Cardiac septum (tissue), 1 donor: ENCODE measurements at places on chromosomes 11 and 22. TPM values are rescaled to one million over a fixed set of nuclear protein-coding genes. Genes with fewer than 3 reads are reported as not detected.

The TSSK2 gene
- not detected for total RNA-seq

The SEPTIN5 gene
- 191 TPM for total RNA-seq

The TMEM191B gene
- total RNA-seq: 0.62 TPM

The POTEH gene
- total RNA-seq: not detected

The CEP126 gene
- total RNA-seq: 1.5 TPM

- DNase-seq: no peak
Observed at GRCh38 chr11:82989628-82990404, 81.9 kb downstream of the RAB30 start.

GRCh38 chr11:57237204-57237681 lies at the start of gene APLNR:
APLNR (minus strand) TSS chr11:57237250; CDS start chr11:57237004, 246 bp downstream.
- DNase-seq: no peak

DNA sequence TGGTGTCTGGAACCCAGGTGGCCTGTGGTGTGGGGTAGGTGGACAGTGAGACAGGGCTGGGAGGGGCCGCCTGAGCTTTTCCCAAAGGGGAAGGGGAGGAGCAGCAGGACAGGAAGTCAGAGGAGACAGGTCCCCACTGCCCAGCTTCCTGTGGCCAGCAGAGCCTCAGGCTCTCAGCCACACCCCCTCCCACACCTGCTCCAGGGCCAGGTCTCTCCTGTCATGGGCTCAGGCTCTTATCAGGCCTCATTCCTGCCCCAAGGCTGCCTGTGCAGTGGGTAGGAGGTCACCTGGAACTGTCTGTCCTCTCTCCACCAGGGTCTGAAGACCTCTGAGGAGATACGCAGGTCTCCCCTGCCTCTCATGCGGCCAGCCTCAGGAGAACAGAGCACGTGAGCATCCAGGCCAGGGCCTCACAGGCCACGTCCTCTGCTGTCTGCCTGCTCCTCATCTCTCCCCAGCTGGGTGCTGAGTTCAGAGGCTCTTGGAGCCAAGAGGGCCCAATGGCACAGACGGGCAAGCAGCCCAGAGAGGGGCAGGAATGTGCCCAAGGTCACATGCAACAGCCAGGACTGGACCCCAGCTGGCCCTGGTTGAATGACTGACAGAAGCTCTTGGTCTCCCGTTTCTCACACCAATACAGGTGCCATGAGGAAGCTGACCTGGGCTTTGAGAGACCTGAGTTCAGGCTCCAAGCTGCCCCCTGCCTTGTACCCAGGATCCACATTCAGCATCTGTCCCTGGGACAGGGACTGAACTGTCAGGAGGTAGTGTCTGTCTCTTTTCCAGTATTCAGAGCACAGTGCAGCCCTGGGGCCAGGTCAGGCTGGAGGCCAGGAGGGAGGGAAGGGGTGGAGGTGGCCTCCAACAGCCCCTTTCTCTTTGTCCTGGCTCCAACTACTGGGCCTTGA lies 16.7 kb downstream of the STARD10 start:
- DNase-seq: peak; percentile 85

DNA sequence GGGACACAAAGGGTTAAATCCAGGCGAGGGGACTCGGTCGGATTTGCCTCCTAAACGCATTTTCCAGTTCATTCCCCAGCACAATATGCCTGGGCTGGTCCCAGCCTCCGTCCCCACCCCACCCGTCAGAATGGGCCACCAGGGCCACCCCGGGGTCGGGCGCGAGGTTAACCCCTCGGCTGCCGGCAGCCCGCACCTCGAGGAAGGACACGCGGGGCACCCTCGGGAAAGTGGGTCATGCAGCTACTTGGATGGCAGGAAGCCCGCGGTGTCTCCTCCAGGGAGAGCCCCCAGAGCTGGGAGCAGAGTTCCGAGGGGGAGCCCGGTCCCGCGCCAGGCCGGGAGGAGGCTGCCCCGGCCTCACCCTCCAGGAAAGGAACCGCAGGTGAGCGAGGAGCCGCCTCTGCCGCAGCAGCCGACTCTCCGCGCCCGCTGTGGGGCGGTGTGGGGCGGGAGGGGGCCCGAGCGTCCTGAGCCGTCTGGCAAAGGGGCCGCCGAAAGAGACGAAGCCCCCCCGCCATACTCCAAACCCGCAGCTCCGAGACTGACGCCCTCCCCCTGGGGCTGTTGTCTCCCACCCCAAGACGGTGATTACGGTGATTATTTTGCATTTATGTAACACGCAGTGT lies 1.4 kb downstream of the NECTIN1 start:
- DNase-seq: peak; percentile 80

DNA sequence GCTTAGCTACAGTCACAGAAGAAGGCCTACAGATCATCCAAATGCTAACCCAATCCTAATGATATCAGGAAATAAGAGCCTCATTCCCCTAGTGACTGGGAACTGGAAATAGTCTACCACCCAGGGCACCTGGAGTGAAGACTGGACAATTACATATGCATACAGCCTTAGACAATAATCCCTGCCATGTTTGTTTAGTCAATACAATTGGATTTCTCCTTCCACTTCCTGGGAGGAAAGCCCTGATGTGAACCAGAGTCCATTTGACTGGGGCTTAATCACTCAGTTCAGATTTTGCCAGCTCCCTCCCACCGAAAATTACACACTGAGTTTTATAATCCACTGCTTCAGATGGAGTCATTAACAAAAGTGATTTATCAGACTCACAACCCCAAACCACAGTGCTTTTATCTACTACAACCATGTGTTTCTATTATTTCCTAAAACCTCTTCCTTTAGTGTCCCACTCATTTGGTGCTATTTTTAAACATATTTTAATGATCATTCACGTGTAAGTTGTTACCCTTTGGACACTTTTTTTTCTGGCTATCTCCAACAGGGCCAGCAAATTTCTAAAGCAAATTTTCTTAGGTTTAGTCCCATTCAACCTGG lies 29.9 kb downstream of the CWF19L2 start:
- DNase-seq: no peak

DNA sequence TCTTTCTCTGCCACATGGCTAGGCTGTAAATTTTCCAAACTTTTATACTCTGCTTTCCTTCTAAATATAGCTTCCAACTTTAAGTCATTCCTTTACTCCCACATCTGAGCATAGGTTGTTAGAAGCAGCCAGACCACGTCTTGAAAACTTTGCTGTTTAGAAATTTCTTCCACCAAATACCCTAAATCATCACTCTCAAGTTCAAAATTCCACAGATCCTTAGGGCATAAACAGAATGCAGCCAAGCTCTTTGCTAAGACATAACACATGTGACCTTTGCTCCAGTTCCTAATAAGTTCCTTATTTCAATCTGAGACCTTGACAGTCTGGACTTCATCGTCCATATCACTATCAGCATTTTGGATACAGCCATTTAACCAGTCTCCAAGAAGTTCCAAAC lies 749.9 kb downstream of the METTL15 start:
- no peak for DNase-seq

- DNase-seq: no peak
Observed at GRCh38 chr11:57681168-57681567, 13.3 kb downstream of the ZDHHC5 start.

DNA sequence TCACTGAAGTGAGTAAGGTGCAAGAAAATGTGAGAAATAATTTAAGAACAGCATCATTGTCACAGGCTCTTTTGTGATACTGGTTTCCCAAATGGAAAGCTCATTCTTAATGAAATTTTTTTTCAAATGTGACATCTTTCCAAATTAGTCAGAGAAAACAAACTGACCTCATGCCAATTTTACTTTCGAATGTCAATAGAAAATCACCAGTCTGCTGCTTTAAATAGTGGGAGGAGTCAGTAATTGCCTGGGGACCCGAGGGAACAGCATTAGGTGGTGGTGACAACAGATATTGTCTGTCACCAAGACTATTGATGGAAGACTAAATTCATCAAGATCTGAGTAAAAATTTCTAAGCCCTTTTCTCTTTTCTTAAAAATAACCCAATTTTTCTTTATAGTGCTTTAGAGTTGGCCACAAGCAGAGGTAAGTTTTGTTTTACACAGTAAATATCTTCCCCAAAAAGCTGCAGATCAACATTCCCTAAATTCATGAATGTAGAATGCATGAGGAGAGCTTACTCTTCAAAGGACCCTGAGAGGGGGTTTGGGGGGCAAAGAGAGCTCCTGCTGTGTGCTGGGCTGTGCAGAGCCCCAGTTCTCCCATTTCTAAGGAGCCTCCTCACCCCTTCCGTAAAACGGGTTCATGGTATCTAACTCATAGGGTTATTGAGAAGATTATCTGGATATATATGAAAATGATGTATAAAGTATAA lies 95.1 kb downstream of the PIWIL4 start:
- no peak for DNase-seq

DNA sequence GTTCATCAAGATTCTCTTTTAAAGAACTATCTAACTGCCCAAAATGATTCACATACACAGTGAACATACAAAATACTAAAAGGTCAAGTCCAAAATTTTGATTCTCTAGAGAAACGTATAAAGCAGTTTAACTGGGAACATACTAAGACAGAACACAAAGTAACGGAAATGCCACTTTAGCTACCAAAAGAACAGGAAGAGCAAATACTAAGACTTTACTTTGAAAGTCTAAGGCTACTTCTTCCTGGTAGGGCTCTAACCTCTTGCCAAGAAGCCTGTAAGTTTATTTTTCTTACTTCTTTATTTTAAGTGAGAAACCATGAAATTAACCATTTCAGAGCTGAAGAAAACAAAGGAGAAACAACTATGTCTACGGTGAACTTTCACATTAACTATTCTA lies 6.2 kb downstream of the PICALM start:
- DNase-seq: no peak

GRCh38 chr11:78217650-78218541 lies 29.2 kb downstream of the USP35 start:
- no peak for DNase-seq
